Stimulated activated CD8-positive, alpha-beta memory T cell treated with anti-CD3 and anti-CD28 coated beads, Interleukin-15, amount 100 ng/mL, for 1 hour (primary cell): ENCODE measurements at places on chromosomes 6 and 20.

- DNase-seq, result no peak
Observed at GRCh38 chr6:107827541-107827940, 3.4 kb upstream of the SCML4 start.

DNA sequence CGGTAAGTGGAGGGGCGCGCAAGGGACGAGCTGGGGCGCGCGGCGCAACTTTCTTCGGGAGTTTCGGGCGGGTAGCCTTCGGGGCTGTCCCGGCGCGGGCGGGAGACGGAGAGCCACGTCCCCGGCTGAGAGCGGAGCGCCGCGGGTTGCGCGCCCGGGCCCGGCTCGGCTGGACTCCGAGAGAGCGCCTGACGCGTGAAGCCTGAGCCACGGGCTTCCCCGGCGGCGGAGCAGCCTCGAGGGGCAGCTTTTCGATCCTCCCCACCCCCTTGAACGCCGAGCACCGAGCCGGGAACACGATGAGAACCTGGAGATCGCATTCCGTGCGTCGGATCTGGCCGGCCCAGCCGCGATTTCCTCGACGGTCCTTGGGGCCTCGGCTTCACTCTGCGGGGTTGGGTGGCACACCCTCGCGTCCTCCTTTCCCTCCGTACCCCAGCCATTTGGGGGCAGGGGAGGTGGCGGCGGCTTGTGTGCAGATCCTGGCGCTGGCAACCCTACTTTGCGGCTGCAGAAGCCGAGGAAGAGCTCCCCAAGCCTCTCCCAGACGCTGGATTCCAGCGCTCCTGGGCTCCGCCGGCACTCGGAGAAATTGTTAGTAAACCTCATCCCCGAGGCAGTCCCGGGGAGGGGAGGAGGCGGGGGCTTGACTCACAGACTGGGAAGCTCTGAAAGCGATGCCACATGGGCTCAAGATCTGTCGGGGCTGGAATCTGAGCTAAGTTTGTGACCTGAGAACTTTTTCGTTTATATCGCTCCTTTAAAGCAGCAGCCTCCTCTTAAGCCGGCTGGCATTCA is 572 bp downstream of the DSE start:
- no peak for DNase-seq

DNA sequence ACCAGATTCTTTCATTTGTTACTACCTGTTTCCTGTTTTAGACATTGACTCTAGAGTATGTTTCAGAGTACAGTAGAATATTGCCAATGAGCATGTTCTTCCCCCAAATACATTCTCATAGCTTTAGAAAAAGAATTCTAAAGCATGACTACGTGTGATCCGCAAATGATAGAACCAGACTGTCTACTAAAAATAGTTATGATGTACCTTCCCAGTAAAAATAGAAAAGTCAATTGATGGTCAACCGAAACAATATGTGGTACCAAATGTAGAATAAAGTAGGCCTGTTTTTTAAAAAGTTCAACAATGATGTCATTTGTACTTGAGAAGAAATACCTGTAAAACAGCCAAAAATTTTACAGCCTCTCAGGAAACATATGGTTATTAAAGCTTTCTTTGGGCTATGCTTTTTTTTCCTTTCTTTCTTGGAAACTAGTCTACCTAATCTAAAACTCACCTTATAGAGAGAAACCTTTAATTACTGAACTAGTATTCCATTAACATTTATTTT is 130.1 kb upstream of the MTHFD1L start:
- no peak for DNase-seq

- DNase-seq, result no peak
Observed at GRCh38 chr6:127939442-127940066, 38.7 kb upstream of the THEMIS start.

DNA sequence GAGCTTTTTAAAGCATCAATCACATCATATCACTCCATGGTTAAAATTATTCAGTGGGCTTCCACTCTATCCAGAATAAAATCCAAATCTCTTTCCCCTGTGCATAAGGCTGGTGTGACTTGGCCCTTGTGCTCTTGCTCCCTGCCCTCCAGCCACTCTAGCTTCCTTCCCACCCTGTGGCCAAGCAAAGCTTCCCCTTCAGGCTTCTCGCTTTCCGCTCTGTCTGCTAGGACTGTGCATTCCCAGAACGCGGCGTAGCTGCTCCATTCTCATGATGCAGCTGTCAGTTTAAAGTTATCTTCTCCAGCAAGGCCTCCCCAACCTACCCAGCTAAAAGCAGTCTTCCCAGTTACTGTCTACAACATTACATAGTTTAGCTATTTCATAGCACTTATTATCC is 19.4 kb upstream of the KCNK16 start:
- no peak for DNase-seq

DNA sequence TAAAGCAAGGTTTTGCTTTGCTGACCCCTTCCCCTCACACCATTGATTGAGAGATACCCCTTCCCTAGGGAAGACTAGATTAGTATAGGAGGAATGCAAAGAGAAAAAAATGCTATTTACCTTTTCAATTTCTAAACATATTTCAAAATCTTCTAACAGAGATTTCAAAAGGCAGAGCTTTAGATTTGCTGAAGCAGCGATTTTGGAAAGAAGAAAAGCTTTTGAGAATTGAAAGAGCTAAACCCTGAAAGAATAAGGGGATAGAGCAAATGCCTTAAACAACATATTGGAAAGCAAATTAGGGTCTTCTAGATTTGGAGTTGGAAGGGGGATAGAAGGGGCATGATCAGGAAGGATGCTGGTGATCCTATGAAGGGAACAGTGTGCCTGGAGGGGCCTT is 46.5 kb upstream of the KLHL31 start:
- no peak for DNase-seq

DNA sequence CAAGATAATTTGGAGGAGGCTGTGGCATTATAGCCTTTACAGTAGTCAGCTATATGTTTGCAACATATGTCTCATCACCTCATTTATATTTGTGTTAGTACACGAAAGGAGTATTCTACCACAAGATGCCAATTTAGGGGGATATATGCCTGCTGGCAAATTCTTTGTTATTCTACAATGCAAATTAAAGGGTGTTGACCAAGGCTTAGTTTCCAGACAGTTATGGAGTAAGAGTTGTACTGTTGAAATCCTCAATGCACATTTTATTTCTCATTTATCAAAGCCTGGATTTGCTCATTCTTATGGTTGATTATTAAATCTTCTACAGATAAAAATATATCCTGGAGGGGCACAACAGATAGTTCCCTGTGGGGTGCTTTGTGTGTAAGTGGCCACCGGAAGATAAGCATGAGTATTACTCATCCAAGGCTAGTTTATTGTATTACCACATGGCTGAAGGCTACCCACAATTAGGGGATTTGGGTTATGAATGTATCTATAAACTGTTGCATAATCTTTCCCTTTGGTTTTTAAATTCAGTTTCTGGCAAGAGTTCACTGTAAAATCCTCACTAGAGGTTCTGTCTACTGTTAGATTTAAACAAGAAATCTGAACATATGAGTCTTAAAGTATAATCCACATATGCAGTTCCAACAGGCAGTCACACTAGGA is 9.0 kb downstream of the CST9 start:
- DNase-seq, result no peak

- DNase-seq, result no peak
Observed at GRCh38 chr6:43951063-43951755, 176.0 kb downstream of the MRPL14 start.

DNA sequence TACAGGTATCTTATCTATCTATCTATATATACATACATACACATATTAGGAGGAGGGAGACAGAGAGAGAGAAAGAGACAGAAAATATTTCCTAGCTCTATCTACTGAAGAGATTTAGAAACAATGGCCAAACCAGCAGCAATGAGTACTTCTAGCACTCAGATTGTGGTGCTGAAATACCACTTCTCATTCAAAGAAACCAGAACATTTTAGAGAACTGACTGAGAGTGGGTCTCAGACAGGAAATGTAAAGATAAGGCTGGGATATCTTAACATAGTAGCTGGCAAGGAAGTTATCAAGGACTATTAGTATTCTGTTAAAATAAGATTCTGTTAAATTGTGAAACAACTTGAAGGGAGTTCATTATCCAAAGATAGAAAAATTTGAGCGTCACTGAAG is 57.0 kb downstream of the DNAAF9 start:
- DNase-seq, result no peak

DNA sequence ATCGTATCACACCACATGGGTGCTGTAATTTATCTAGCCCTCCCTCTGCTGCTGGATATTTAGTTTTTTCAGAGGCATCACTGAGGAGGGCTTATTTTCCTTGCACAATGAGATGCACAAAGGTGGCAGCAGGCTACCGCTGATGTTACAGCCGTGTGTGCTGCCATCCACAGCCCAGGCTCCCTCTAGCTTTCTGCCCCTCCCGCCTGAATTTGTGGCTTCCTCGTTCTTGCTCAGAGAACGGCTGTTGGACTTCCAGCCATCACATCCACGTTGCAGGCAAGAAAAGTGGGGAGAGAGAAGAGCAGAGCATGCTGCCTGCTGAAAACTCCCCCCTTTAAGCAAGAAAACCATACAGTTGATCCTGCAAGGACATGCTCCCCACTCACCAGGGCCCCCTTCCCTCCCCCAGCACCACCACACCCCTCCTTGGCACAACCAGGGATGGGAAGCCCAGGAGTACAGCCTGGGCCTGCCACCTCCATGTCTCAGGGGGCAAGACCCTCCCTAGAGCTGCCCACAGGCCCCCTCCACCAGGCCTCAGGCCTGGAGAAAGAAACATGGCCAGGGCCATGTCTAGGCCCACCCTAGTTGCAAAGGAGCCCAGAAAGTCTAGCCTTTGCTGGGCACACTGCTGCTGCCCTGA is 102.6 kb downstream of the MRPL14 start:
- no peak for DNase-seq

- DNase-seq, result no peak
Observed at GRCh38 chr20:12875510-12875909, 133.3 kb upstream of the SPTLC3 start.

DNA sequence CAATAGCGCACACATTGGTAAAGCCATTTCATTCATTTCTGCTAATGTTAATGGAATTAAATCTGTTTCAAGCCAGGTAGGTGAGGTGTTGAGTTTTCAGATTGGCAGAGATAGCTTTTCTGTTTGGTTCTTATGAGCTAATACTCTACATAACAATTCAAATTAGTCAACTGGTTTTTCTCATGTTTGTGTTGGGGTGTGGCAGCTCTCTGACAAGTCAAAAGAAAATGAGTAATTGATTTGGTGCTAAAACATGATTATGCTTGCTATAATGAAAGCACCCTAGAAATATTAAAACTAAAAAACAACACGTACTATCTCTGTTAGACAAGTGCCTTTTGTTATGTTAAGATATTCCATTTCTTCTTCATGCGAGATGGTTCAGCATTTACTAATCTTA is 13.6 kb downstream of the PPP1R14C start:
- no peak for DNase-seq

DNA sequence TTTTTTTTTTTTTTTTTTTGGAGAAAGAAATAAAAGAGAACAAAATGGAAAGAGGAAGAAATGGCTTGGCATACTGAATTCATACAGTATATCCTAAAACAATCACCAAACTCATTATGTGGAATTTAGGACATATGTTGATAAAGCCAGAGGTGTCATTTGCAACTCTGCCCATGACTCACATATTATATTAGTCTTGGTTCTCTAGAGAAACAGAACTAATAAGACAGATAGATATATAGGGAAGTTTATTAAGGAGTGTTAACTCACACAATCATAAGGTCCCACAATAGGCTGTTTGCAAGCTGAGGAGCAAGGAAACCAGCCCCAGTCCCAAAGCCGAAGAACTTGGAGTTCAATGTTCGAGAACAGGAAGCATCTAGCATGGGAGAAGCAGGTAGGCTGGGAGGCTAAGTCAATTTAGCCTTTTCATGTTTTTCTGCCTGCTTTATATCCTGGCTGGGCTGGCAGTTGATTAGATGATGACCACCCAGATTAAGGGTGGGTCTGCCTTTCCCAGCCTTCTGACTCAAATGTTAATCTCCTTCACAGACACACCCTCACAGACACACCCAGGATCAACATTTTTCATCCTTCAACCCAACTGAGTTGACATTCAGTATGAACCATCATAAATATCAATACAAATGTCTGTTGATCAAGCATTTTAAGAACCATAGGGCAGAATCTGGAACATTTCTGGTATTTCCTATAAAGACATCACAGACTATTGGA is 102.3 kb downstream of the UBE3D start:
- no peak for DNase-seq

GRCh38 chr6:134733801-134734200 is 216.1 kb downstream of the ALDH8A1 start:
- DNase-seq, result no peak

- no peak for DNase-seq
Observed at GRCh38 chr6:42124223-42124836, 18.1 kb downstream of the C6orf132 start.

- DNase-seq, result no peak
Observed at GRCh38 chr20:58019850-58020625, 208.4 kb downstream of the ANKRD60 start.

GRCh38 chr6:46486181-46486580 is 5.1 kb downstream of the RCAN2 start:
- DNase-seq, result no peak

- DNase-seq, result no peak
Observed at GRCh38 chr6:128848212-128848935, 34.6 kb upstream of the LAMA2 start.

GRCh38 chr6:161367472-161367871 is 93.6 kb upstream of the AGPAT4 start:
- DNase-seq, result no peak

DNA sequence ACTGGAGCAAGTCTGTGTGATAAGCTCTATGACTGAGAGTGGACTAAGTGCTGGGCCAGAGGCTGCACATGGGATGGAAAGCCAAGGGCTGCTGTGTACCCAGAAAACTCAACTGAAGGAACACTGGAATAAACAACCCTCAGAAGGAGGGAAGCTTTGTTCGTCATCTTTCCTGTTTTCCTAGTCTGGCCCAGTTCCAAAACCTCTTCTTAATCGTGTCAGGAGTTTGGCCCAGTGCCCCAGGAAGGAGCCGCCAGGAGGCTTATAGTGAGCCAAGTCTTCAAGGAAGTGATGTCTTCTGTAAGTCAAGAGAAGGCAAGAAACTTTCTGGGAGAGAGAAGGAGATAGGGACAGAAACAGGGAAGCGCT is 23.3 kb upstream of the TOP1 start:
- no peak for DNase-seq

GRCh38 chr6:66328200-66328599 is 621.2 kb upstream of the EYS start:
- DNase-seq, result no peak

DNA sequence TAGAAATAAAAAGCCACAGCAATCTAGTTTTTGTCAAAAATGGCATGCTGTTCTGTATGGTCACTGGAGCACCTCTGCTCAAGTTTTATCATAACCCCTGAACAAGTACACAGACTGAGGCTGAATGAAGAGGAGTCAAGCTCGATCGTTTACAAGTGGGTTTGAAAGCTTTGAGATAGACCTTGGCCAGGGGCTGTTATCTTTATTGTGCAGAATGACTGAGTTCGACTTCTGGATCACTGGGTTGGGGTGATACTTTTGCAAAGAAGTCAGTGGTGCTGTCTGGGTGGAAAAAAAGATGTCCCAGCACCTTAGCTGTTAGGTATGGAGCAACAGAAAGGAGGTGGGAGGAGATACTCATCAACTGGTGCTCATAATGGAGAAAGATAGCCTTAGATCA is 446.0 kb downstream of the HACE1 start:
- DNase-seq, result no peak
